ENCODE measurements at places on chromosomes 7 and 10.

DNA sequence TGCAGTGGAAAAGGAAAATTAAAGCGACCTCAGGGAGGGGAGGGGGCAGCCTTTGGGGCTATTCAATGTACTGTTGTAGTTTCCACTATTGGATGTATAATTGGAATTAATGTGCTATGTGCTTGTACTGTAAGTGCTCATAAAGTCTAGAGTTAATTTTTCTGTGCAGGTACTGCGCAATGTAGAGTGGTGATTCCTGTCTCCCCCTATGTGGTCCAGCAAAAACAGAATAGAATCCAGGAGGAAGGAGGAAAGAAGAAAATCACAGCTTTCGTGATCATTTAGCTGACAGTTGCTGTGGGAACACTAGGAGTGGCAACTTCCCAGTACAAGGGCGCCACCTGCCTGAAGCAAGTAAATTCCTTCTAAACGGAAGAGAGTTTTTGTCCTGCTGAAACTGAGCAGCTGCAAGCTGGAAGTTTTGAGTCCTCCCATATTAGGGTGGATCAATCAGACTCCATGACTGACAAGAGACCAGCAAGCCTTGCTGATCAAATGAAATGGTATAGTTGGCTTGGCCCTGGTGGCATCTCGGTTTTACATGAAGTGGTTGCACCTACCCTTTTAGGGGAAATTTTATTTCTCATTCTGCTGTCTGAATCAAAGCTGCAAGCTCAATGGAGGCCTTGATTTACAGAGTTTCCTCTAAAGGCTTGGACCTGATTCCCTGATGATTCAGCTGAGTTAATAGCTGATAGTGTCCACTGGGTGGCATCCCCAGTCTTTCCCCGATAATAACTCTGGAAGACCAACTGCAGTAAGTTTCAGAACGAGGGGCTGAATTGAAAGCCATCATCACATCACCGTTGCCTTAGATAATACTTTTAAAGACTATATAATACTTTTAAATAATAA lies 299.8 kb downstream of the HGF start:
- peak; percentile 6 for DNase-seq

GRCh38 chr7:137404660-137405317 lies 61.3 kb upstream of the PTN start:
- no peak for DNase-seq

DNA sequence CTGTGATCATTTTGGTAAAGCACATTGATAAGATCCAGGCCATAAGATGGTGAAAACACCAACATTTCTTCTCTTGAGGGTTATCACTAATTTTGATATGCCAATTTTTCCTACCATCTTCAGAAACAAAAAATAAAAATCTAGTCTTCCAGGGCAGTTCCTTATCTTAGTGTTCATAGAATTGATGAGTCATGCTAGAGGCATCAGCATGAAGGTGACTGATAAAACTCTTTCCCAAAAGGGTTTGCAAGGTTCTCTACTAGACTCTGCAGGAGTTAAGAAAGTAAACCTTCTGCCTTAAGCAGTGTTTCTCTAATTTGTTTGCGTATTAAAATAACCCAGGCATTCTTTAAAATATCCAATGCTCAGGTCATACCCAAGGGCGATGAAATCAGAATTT lies 483.1 kb upstream of the CNTNAP2 start:
- no peak for DNase-seq

- DNase-seq = no peak
Observed at GRCh38 chr10:121526801-121527221, 71.4 kb downstream of the FGFR2 start.

DNA sequence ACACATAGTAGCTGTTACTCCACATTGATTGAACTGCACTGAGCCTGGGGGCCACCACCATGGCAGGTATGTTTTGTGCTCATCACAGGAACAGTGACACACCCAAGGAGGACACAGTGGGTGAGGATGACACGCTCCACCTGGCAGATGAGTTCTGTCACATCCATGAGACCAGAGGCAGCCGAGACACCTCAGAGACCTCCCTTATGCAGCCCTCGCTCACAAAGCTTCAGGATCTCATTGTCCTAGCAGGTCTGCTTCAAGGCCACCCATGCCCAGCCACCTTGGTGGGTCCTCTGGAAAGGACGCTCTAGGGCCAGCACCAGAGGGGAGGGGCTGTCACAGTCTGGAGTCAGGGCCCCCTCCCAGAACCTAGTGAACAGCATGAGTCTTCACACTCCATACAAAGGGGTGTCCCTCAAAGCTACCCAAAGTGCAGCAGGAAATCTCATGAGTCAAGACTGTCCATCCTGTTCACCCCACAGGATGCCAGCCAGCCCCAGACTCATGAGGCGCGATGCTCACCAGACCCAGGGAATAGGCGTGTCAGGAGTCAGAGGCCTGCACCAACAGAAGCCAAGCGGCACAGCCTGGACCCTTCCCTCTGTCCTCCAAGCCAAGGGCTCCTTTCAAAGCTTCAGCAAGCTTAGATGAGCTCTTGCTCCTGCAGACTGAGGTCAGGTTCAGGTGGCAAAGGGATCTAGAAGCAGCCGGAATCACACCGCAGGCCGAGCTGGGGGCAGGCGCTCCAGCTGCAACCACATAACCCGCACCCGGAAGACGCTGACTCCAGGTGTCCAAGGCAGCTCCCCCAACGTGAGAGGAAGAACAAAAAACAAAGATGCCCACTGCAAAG lies 9.6 kb downstream of the FAM53B start:
- peak; percentile 77 for DNase-seq

DNA sequence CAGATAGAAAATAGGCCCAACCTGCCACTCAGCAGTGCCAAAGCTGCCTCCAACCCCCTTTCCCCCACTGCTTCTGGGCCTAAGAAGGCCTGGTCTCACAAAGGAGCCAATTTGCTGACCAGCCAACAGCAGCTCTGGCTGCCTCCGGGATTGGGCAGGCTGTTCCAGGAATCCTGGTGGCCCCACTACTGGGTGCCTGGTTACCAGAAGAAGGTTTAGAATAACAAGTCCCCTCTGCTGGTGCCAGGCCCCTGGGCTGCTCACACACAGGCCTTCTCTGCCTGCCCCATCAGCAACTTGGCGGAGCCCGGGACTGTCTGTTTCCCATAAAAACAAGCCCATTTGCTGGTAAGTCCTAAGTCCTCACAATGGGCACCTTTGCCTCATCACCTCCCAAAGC lies 1.2 kb downstream of the PHKG1 start:
- no peak for DNase-seq

DNA sequence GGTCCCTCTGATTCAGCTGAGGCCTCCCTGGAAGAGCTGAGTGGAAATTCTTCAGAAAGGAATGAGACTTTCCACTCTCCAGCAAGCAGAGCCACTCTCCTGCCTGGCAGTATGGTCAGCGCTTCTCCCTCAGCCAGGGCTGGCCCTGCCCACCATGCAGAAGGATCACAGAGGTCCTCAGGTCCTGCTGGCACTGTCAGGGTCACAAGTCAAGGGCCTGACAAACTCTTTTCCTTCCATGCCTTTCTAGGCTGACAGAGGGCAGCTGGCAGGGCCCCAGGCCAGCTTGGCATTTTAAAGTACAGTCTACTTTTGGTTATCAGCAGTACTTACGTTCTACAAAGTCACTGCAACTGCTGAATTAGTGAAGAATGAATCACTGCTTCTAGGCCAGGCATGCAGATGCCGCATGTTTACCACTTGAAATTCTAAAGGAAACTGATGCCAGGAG lies 119.3 kb upstream of the FRMD4A start:
- DNase-seq = no peak

DNA sequence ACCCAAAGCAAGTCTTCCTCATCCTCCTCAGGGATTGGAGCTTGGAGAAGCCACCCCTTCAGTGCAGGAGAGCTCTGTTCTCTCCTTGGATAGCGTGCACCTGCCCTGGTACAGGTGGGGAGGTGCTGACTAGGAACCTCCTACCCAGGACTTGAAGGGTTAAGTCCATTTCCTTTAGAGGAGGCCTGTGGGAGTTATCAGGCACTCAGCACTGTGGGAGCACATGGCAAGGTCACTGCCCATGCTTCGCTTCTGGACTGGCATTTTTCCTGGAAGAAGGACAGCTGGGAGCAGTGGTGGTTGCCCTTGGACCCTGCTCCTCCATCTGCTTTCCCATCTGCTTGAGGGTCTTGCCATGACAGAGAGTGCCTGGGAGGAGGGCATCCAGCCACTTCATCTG lies 142.8 kb downstream of the CXCL12 start:
- DNase-seq = no peak

DNA sequence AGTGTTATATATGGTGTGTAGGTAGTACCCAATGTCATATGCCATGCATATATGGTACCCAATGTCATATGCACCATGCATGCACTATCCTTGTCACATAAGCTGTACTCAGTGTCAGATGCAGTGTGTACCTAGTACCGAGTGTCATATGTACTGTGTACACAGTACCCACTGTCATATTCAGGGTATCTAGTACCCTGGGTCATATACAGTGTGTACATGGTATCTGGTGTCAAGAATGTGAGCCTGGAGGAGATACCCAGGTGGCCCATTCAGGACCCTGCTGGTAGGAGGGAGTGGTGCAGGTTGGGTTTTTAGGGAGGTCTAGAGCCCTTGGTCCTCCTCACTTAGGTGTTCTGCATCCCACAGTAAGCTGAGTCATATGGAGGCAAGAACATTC lies 1.8 kb downstream of the ZMYND11 start:
- DNase-seq = peak; percentile 51

GRCh38 chr10:329361-330099 lies 194.3 kb downstream of the ZMYND11 start:
- DNase-seq = peak; percentile 21

- DNase-seq = no peak
Observed at GRCh38 chr10:24618401-24618800, 105.3 kb downstream of the ARHGAP21 start.

DNA sequence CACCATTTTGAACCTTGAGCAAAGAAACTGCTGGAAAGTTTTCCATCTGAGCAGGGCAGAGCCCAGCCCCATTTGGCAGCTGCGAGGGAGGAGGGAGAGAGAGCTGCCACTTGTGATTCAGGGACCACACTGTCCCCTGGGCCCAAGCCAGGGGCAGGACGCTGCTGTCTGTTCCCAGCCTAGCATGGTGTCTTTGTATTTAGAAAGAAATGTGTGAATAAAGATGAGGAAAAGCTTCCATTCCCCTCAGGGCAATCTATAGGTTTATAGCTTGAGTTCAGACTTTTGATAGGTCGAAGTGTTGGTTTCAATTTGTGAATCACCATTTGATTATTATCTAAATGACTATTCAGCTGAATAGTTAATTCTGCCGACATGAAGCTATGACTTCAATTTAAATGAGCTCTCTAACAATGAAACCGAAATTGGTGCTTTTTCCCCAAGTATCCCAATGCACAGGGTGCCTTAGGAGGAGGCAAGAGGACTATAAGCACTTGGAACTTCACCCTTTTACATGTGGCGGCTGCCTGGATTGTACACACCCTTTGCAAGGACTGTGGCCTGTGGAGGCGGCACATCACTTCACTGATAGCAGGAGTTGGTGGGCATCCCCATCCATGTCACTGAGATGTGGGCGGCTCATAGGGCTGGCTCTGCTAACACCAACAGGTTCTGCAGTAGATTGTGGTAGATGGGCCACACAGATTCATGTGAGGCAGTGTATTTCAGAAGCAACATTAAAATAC lies 223.5 kb downstream of the CCDC3 start:
- no peak for DNase-seq

GRCh38 chr7:71509381-71509780 lies 377.4 kb downstream of the GALNT17 start:
- DNase-seq = no peak

DNA sequence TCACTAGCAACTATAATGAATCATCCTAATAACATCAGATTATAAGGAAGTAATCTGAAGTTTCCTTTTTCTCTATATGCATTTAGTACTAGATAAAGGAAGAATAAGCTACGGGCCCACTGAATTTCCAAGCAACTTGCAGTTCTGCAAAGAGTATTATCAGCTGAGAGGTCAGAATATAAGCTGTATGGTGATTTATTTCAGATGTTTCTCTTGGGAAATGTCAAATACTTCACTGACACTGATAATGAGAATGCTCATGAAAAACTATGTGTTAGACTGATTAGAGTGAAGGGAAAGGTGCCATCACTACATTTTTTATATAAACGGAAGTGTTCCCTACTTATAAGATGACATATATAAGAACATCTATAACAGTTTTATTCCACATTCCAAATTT lies 251.2 kb upstream of the HGF start:
- no peak for DNase-seq

GRCh38 chr10:125300937-125301336 lies 140.6 kb upstream of the CTBP2 start:
- no peak for DNase-seq

GRCh38 chr7:55490099-55490498 lies 82.2 kb downstream of the VOPP1 start:
- DNase-seq = no peak

DNA sequence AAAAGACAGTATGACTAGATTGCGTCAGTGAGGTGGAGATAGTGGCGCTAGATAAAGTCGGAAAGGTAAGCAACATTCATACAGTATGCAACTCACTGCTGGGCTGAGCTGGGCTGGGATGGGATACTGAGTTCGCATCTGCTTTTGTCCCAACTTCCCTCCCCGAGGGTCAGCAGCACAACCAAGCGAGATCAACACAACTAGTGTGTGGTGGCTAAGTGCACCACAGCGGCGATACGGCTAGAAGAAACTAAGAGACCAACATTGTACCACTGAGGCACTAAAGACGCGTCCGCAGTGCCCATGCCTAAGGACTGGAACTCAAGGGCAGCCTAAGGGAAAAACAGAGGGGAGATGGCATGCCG lies 467 bp downstream of the EXOSC1 start:
- DNase-seq = no peak

DNA sequence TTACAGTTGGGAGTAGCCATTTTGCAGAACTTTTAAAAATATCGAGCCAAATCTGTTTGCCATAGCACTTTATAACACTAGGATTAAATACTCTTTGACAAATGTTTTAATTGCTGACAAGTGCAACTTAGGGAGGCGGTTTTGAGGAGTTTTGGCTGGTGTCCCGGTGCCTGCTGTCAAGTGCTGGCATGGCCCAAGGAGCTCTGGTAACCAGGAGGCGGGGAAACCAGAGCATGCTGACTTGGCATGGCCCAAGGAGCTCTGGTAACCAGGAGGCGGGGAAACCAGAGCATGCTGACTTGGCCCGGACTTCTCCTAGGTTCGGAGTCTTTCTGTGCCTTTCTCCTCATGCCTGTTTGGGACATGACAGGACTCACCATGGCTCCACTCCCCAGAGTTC lies 30.8 kb upstream of the ZNF32 start:
- DNase-seq = no peak

DNA sequence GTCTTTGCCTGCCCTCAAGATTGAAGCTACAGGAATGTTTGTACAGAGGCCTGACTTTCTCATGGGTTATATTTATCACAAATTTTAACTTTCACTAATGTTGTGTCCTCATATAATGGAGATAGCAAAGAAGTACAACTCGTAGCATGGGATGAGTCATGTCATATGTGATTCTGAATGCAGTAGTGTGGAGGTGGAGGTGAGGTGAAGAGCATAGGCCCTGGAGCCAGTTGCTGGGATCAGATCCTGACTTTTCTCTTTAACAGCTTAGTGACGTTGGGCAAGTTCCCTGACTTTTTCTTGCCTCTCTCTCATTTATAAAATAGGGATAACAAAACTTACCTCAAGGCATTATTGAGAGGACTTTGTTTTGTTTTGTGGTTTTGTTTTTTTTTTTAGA lies 132.1 kb upstream of the IMMP2L start:
- DNase-seq = no peak

Data from CD4-positive, CD25-positive, alpha-beta regulatory T cell (primary cell).